ENCODE measurements at places on chromosomes 2 and 18.

- DNase-seq: no peak
Measured at GRCh38 chr2:109346601-109347228, 217.7 kb downstream of the SH3RF3 start.

GRCh38 chr2:81078631-81079030 is 774.1 kb upstream of the LRRTM1 start:
- DNase-seq: no peak

GRCh38 chr2:68463287-68463877 is 3.7 kb downstream of the FBXO48 start:
- no peak for DNase-seq

GRCh38 chr2:42792583-42793333 is at the start of gene HAAO:
Gene HAAO (minus strand): TSS chr2:42792583. CDS start chr2:42792536, 47 bp downstream.
- DNase-seq: peak; percentile 81

- DNase-seq: no peak
Measured at GRCh38 chr2:145026456-145027455, 506.8 kb upstream of the ZEB2 start.

DNA sequence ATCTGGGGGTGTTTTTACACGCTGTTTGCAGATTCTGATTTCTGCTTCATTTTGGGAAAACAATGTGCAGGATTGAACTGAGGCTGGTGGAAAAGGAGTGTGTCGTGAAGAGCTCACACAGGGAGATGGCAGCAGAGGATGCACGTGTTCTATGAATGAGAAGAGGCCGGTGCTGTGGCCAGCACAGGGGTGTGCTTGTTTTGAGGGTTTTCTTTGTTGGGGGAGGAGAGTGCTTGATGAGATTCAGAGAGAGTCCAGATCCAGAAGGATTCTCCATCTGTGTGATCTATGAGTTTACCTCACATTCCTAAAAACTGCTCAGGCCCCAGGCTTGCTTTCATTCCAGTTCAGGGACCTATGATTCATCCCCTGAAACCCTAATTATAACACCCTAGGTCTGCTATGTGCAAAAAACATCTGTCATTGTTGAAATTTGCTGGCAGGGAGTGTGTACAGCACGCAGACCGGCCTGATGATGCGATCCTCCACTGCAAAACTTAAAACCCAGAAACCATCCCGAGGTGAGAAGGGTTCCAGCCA is 12.1 kb downstream of the TGFA start:
- no peak for DNase-seq

GRCh38 chr2:152127628-152128027 is 28.8 kb upstream of the CACNB4 start:
- DNase-seq: no peak
